ENCODE measurements at places on chromosomes 3 and 15.

DNA sequence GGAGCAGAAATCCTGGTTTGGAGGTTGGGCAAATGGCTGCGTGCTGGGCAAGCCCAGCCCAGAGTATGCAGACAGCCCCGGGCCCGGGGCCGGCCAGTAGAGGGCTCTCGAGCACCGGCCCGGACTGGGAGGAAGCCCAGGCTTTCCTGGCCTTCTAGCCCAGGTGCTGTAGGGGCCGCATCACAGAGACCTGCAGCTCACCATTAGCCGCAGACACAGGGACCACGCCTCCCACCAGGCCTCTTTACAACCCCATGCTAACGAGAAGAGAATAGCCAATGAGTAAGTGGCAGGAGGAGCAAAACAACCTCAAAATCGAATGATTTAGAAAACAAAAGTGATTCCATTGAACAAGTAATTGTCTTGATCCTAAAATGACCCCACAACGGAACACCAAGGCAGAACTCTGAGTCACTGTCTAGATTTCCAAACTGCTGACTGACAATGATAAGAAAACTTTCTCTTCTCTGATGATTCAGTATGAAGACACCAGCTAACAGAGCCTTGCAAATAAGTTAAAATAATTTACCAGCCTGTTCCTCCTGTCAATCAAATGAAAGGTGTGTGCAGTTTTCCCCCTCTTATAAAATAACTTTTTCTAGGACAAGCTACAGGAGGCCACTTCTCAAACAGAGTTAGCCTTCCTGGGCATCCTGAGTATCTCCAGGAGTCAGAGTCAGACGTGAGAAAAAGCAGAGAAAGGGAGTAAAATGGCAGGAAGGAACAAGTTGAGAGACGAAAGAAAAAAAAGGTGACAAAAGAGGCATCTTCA is 102.2 kb downstream of the DGKG start:
- peak; percentile 57 for DNase-seq

GRCh38 chr3:3689601-3690375 is 109.4 kb upstream of the LRRN1 start:
- no peak for DNase-seq

DNA sequence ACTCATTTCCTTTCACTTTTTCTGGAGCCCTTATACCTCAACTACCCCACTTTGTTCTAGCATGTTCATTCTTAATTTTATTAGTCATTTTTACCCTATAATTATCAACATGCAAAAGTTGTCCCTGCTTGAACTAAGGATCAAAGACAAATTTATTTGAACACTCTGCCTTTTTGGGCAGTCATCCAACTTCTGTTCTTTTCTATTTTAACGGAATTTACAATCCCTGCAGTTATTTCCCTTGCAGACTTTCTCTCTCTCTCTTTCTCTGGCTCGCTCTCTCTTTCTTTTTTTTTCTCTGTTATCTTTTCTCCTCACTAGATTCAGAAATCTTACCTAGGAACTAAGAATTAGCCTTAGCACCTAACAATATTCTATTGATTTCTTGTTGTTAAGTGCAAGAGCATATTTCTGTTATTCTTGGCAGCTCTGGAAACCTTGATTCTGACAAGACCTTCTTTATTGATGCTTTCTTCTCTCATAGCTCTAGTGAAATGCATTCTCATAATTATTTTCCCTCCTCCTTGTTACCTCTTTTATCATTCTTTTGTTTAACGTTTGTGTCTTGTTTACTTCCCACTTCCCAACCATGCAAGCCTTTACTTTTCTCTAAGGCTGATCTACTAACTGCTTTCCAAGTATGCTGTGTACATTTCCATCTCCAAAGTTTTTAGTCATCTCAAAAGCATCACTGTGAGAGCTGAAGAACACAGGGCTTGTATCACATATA is 951.6 kb downstream of the DIPK2A start:
- no peak for DNase-seq

- DNase-seq, result no peak
These were observed 380.6 kb upstream of the C2CD4B start for GRCh38 chr15:62545467-62546227.

GRCh38 chr3:69921651-69922050 is 77.9 kb upstream of the SAMMSON start:
- DNase-seq, result no peak

DNA sequence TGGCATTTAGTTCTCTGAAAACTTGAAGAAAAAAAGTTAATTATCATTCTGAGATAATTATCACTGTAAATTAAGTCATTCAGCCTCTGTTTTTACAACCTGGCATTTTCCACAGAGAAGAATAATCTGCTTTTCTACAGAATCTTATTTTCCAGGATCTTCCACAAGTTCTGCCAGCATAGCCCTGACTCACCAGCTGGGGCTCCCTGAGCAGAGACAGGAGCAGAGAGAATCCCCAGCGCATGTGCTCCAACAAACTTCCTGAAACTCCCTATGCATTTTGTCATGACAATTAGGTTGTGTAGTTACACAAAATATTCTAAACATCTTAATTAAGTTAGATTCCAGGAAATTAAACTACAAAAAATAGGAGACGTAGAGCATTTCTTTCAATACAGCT is 32.1 kb upstream of the TMEM207 start:
- no peak for DNase-seq

DNA sequence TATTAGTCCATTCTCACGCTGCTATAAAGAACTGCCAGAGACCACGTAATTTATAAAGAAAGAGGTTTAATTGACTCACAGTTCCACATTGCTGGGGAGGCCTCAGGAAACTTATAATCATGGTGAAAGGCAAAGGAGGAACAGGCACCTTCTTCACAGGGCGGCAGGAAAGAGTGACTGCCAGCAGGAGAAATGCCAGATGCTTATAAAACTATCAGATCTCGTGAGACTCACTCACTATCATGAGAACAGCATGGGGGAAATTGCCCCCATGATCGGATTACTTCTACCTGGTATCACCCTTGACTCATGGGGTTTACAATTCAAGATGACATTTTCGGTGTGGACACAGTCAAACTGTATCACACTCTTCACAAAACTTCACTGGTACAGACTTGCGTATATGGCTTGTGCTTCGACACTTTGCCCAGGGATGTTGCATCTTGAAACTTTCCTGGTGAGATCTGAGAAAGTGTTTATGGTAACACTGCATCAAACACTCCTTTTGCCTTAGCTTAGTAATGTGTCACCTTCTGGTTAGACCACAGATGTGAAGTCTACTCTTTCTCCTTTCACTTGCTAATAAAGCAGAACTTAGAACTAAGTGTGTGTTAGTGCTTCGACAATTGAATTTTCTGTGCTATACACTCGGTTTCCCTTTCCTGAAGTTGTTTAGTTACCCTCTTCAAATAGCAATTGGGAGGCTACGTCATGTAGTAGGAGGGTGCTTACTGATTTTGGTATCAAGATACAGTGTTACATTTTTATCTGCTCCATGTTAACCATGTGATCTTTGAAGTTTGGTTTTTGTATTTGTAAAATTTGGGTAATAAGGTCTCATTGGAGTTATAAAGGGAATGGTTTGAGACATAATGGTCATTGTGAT is 185.7 kb downstream of the LPP start:
- DNase-seq, result peak; percentile 62

DNA sequence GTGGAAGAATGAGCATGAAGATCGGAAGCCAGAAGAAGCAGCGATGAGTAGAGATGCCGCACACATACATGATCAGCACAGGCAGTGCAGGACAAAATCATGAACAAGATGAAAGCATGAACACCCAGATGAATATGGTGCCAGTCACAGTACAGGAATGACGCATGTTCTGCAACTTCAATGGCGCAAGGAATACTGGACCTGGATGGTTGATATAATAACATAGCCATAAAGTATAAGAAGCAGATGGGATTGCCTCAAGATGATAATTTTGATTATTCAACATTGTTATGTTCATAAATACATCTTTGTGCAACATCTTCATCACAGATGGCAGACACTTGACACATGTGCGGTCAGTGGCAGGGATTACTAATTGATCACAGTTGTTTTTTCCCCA is 59.7 kb upstream of the SLCO3A1 start:
- no peak for DNase-seq

DNA sequence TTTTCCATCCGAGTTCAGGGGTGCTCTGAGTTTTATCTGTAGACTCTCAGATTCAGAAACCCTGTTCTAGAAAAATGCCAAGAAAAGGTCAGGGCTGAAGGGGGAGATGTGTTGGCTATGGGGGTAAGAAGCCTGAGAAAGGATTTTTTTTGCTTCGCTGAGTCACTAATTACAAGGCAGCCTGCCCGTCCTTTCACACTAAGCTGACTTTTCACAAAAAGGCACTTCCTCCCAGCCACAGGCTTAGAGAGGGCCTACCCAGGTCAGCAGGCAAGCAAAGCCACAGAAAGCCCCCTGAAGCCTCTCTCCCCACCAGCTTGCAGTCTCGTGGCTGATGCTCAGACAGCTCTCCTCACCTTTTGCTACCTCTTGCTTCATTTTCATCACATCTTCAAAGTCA is 192.6 kb upstream of the PRICKLE2 start:
- DNase-seq, result no peak

- no peak for DNase-seq
These were observed 169.2 kb downstream of the ROBO1 start for GRCh38 chr3:79598594-79598993.

All from stimulated activated naive CD4-positive, alpha-beta T cell treated with Interleukin-2 at 50 U/mL for 16 hours (primary cell).